ENCODE measurements at places on chromosomes 12 and 14.

GRCh38 chr12:47214771-47215170, 135.0 kb upstream of the AMIGO2 start:
- DNase-seq: no peak

- DNase-seq: no peak
Measured at GRCh38 chr14:77529213-77529612, 30.6 kb upstream of the ISM2 start.

DNA sequence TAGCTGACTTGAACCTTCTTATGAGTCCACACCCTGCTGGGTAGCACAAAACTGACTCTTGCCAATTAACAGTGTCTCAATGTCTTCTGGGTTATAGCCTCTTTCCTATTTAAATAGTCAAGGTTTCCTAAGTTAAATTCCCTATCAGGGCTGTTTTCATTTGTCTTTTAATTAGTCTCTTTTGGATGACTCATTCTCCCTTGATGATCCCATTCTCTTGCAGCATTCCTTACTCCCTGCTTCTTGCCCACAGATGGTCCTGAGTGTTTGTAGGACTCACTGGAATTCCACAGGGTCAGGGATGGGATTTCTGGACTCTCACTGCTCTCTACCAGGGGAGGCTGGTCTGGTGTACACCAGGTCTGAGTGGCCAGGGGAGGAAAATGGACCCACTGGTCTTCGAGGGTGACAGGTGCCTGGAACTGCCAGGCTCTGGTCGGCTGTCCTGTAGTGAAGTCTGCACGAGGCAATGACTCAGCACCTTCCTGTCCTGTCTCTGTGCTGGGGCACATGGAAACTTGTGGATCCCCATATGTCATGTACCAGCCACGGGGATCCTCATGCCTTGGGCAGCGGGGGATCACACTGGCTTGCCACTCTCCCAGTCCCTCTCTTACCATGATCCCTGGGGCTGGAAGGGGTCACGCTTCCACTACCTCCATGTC, 236.5 kb upstream of the PELI2 start:
- DNase-seq: no peak

- DNase-seq: no peak
Measured at GRCh38 chr14:89067293-89067972, 243.0 kb downstream of the TTC8 start.

DNA sequence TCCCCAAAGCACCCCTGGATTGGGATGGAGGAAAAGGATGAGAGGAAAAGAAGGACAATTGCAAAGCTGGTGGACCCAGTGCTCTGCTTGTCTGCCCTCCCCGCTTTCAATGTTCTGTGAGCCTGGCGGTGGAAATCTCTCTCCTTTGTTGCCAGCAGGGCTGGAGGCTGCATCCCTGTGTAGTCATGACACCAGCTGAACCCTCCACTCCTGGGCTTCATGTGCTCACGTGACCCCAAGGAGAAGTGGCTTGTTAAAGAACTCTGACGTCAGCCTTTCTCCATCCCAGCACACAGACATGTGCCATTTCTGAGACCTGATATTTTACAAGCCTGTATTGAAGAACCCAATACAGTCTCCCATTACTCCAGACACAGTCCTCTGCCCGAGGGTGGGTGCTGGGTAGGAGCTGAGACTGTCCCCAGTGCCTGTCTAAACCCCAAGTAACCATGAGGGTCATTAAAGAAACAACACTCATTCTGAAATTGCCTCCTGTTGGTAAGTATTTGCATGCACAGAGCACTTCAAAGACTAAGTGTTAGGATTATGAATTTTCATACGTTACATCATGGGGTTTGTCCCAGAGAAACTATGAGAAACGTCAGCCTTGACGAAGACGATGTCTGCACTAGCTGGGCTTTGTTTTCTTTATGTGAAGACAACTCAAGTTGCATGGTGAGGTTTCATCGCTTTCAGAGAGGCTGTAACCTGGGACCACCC, 21.7 kb downstream of the GALNT16 start:
- DNase-seq: no peak

DNA sequence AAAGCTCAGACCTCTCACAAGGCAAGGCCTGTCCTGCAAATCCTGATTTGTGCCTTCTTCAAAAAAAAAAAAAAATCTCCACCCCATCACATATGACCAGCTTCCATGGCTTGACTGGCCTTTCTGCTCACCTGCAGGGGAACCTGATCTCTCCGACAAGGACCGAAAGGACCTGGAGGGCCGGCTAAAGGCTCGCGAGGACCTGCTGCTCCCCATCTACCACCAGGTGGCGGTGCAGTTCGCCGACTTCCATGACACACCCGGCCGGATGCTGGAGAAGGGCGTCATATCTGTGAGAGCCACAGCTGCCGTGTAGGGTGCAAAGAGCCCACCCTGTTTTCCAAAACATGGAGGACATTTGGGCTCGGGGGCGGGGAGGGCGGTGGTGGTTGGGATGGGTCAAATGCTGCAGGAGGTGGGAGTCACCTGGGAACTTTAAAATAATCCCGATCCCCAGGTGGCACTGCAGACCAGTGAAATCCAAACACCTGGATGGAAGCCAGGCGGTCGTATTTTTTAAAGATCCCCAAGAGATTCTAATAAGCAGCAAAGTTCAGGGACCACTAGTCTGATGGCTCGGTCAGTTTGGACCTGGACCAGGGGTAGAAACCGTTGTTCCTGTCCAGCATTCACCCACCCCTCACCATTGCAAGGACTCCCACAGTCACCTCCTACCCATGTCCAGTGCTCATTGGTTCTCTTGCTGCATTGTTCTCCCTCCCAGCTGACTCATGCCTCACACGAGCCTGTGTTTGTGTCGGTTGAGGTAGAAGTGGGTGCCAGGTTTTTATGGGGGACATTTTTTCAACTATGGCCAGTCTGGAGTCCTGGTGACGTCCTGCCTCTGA, 44.8 kb downstream of the FOXN4 start:
- no peak for DNase-seq

- no peak for DNase-seq
Measured at GRCh38 chr14:99686557-99687283, 2.6 kb downstream of the CYP46A1 start.

- DNase-seq: no peak
Measured at GRCh38 chr12:6125310-6125608, 789 bp upstream of the VWF start.

GRCh38 chr14:94466706-94467370, 9.2 kb downstream of the SERPINA9 start:
- no peak for DNase-seq

GRCh38 chr14:60657456-60658210, 8.4 kb upstream of the SIX1 start:
- DNase-seq: no peak

- peak; percentile 65 for DNase-seq
Measured at GRCh38 chr12:32595251-32595650, 83.8 kb upstream of the DNM1L start.

- no peak for DNase-seq
Measured at GRCh38 chr12:67741270-67741669, 92.7 kb downstream of the DYRK2 start.

DNA sequence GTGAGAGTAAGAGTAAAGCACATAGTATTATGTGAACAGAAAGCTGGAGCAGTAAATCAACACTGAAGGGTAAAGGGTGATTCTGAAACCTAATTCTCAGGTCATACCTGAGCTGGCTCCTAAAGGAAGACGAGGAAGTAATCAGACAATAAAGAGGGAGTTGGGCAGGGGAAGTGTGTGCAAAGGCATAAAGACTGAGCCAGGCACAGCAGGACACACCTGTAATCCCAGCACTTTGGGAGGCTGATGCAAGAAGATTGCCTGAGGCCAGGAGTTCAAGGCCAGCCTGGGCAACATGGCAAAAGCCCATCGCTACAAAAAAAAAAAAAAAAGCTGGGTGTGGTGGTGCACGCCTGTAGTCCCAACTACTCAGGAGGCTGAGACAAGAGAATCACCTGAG, 9.6 kb downstream of the ARF3 start:
- DNase-seq: no peak

DNA sequence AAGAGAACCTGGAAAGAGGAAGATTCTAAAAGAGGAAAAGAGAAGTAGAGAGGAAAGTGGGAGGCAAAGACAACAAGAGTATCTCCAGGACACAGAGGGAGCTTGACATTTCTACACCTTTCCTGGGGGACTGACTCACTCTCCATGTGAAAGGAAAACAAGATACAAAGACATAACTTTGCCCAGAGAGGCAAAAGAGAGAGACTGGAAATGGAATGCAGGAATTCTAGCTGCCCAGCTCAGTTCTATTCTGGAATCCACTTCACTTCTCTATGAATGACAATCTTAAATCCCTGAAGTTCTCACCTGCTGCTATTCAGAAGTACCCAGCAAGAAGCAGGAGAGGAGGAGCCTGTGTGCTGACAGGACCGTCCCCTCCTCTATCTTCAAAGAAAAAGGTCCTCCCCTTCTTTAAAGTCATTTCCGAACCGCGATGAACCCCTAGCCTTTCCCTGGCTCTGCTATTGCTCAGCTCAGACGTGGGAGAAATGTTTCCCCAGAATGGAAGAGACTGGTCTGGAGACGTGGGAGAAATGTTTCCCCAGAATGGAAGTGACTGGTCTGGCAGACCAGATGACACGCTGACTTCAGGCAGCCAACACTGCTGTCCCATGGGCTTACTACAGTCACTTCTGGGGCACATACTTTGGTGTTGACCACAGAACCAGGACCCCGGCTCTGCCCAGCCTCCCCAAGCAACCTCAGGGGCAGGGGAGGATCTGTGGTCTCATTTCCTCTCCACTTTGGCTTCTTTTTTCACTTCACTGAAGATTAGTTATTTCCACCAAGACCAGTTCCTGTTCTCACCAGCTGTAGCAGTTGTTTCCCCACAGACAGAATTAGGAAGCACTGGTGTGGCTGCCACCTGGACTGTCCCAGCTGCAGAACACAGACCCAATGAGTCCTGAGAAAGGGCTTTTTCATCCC, 8.3 kb downstream of the FMNL3 start:
- no peak for DNase-seq

- DNase-seq: no peak
Measured at GRCh38 chr14:45721472-45721871, 468.5 kb upstream of the MIS18BP1 start.

DNA sequence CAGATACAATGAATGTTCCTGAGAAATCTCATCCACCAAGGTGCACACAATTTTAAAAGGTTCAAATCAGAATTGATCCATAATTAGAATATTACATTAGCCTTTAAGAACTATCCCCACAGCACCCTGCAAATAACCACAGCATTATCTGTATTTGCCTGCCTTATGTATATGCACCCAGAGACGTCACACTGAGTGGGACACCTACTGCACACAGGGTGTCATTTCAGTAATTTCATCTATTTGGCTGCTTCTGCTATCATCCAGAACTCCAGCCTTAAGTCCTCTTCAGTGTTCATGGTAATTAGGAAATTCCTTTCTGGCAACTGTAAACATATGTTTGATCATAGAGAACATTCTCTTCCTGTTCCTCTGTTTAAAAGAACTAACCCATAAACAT, 298.4 kb downstream of the SYT1 start:
- DNase-seq: no peak

- no peak for DNase-seq
Measured at GRCh38 chr14:91649930-91650329, 82.0 kb downstream of the CATSPERB start.

- DNase-seq: no peak
Measured at GRCh38 chr14:83217492-83217891, 1683.8 kb upstream of the SEL1L start.

DNA sequence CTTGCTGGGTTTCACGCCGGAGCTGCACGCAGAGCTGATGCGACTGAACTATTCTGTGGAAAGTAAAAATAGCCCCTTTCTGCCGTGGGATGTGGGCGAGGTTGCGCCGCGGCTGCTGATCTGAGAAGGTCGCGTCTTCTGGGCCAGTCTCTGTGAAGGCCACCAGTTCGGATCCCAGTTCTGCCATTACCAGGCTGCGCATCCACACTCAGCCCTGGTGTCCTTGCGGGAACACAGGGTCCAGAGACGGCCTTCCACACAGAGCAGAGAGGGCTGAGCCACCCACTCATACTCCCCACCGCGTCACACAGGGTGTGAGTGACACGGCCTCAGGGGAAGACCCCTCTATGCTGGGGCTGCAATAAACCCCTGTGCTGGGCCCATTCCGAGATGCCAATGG, 13.9 kb downstream of the GALNT9 start:
- no peak for DNase-seq

GRCh38 chr12:94165138-94165537, 16.8 kb downstream of the PLXNC1 start:
- no peak for DNase-seq

DNA sequence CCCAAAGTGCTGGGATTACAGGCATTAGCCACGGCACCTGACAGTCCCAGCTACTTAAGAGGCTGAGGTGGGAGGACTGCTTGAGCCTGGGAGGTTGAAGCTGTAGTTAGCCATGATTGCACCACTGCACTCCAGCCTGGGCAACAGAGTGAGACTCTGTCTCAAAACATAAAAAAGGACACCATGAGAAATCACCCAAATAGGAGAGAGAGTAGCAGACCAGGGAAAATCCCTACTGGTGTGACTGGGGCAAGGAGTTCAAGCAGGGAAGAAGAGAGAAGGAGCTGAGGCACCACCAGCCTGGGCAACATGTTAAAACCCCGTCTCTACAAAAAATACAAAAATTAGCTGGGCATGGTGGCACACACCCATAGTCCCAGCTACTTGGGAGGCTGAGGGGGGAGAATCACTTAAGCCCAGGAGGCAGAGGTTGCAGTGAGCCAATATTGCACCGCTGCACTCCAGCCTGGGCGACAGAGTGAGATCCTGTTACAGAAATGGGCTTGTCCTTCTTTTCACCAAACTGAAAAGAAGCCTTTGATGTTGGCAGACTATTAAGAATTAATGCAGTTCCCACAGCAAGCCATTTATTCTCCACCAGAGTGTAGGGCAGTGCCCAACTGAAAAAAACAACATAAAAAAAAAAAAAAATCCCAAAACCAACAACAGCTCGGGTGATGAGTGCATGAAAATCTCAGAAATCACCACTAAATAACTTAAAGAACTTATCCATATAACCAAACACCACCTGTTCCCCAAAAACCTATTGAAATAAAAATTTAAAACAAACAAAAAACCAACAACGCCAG, 4.5 kb upstream of the SRSF9 start:
- DNase-seq: no peak

DNA sequence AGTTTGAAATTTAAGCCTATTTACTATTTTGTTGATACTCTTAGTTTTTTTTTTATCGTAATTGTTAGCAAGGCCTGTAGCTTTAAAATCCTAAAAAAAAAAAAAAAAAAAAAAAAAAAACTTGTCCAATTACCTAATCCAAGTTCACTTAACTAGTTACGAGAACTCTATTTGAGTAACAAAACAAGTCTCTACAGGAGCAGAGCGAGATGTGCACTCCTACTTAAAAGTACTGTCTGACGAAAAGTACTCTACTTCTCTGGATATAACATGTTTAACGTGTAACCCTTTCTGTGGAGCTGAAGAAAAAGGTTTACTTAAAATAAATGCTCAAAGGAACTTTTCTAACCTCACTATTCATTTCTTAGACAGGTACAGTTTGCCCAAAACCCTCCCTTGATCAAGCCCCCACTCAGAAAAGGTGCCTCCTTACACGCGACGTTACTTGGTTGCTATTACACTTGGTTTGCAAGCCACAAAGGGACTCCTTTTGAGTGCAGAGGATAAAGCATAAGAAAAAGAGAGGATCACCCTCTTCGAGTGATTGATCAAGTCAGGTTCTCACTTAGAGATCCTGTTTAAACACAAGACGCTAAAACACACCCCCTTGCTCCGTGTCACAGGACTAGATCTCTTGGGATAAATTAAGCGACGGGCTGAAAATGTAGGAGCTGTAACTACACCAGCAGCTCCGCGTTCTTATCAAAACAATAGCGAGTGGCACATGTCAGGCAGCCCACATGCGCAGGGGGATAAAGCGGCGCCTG, 2.2 kb downstream of the BAZ1A start:
- peak; percentile 59 for DNase-seq

Data from epithelial cell of prostate (primary cell).